M059J (cell line): ENCODE measurements at places on chromosomes 1 and 21.

- DNase-seq = no peak
Observed at GRCh38 chr1:28890435-28890834, 23.9 kb upstream of the EPB41 start.

GRCh38 chr1:44405798-44406736, 1.0 kb downstream of the RNF220 start:
- peak; percentile 36 for DNase-seq

DNA sequence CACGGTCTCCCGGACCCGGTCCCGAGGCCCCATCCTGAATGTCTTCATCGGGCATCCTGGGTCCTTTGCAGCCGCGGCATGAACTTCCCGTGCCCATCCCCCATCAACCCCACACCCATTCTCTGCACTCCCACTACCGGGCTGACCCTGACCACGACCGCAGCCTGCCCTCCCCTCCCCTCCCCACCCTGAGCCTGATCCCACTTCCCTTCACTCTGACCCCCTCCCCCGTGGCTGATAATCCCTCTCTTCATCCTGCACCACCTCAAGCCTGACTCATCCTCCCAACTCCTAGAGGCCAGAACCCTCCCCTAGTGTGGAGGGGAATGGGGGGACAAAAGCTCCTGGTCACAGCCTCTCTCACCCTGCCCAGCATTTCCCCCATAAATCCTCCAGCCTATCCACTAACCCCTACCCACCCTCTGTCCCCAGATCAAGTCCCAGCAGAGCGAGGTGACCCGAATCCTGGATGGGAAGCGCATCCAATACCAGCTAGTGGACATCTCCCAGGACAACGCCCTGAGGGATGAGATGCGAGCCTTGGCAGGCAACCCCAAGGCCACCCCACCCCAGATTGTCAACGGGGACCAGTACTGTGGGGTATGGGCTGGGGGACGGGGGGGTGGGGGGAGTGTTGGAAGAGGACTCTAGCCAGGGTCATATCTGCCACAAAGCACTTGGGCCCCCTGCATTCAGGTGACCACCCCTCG, 602 bp downstream of the SH3BGRL3 start:
- DNase-seq = peak; percentile 85

- peak; percentile 0 for DNase-seq
Observed at GRCh38 chr1:105664495-105664894, 1392.0 kb upstream of the PRMT6 start.

DNA sequence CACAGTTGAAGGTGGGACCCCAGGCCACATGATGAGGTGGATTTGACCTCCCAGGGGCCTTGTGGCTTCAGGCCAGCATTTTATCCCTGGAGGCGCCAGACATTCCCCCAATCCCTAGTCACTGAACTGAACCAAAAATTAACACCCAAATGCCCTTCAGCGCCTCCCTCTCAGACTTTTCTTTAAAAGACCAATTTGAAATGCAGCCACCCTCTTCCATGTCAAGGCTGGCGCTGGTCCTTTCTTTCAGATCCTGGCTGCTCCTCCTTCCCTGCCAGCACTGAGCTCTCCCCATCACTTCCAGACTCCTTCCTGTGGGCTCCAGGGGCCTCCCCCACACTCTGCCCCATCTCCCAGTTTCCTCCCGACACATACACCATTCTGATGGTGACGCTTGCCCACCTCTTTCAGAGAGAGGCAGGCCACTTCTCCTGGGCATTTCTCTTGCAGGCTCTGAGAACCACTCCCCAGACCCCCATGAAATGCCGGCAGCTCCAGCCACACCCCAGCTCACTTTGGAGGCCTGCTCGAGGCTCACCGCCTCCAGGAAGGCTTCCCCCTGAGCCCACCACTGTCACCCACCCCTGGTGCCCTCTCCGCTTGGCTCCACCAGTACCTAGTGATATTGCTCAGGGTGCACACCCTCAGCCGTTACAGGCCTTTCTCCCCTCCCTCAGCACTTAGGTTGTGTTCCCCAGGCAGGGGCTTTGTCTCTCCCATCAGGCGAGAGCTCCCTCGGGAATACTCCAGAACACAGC, 27.0 kb downstream of the NAV1 start:
- DNase-seq = no peak

GRCh38 chr1:155241841-155242264, 13.4 kb downstream of the ENTREP3 start:
- DNase-seq = no peak

DNA sequence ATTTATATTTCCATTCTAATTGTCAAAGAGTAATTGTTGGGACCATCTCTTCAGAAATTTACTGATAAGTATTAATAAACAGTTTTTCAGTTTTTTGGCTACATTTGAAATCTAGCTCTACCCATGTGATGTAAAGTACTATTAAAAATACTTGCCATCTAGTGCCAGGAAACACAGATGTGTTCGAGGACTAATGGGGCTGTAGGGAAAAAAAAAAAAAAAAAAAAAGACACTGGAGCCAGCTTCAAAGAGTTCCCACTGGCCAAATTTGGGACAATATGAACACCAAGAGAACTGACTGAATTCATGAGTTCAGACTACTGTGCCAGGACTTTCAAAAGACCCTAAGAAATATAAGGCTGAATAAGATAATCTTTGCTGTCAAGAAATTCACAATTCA, 65.2 kb upstream of the GFI1 start:
- no peak for DNase-seq

- DNase-seq = no peak
Observed at GRCh38 chr1:104807590-104807989, 1057.9 kb downstream of the AMY1C start.

DNA sequence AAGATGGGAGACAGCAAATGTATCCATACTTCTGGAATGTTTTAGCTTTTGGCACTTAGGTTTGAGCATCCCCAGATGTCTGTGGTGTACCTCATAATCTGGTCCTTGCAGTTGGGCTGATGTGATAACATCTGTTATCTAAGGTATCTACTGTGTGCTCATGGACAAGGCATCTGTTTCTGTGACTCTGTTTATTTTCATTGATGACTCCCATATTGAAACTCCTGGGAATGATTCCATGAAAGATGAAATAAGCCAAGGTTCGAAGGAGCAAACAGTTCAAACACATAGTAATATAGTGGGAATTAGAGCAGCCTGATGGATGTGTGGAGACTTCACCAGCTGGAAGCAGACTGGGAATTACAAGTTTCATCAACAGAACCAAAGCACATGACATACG, 20.7 kb upstream of the TRIM45 start:
- peak; percentile 69 for DNase-seq

- no peak for DNase-seq
Observed at GRCh38 chr1:237258871-237259270, 216.9 kb downstream of the RYR2 start.

- no peak for DNase-seq
Observed at GRCh38 chr1:111198836-111199235, 1.6 kb downstream of the DENND2D start.

DNA sequence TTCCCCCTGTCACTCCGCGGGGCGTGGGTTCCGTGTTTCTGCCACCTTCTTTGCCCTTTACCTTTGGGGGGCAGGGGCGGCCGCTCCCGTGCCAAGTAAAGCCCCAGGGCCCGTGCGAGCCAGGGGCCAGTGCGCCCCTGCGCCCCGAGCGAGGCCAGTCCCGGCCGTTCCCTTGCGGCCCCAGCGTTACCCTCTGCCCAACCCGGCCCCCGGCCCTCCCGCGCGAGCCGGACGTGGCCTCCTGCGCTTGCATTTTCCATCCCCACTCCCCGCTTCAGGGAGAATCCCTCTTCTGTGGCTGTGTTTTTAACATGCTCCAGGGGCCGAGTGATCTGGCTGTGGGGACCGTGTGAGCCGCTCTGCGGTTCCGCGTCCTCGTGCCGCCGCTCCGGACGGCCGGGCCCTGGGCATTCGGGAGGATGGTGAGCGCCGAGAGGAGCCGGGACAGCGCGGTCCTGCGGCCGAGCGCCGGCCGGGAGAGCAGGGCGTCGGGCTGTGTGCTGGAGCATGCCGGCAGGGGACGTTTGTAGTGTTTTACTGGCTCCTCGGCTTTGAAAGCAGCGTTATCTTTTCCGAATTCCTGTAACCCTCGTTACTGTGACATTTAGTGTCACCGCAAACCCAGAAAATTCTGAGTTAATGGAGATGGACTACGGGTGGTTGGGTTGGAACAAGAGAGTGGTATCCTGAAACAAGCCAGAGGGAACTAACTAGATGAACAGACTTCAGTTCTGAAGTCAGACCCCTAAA, 1.0 kb downstream of the GALNT2 start:
- peak; percentile 35 for DNase-seq

DNA sequence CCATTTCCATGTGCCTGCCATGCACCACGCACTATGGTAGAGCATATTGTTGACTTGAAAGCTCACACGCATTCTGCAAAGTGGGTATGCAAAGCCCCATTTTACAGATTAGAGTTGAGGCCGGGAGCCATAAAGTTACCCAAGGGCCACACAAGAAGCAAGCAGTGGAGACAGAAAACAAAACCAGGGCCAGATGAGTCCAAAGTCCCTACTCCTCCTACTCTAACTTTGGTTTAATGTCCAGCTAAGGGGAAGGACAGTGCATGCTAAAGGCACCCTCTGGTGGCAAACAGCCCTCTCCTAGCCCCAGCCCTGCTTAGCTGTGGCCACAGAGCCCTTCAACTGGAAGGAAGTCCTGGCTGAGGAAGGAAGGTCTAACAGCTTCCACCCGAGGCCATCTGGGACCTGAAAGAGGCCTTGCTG, 74.9 kb downstream of the SLC66A1 start:
- no peak for DNase-seq

- DNase-seq = no peak
Observed at GRCh38 chr1:83849191-83850061, 149.5 kb downstream of the TTLL7 start.

GRCh38 chr1:205301205-205301821, 20.2 kb downstream of the NUAK2 start:
- peak; percentile 96 for DNase-seq

DNA sequence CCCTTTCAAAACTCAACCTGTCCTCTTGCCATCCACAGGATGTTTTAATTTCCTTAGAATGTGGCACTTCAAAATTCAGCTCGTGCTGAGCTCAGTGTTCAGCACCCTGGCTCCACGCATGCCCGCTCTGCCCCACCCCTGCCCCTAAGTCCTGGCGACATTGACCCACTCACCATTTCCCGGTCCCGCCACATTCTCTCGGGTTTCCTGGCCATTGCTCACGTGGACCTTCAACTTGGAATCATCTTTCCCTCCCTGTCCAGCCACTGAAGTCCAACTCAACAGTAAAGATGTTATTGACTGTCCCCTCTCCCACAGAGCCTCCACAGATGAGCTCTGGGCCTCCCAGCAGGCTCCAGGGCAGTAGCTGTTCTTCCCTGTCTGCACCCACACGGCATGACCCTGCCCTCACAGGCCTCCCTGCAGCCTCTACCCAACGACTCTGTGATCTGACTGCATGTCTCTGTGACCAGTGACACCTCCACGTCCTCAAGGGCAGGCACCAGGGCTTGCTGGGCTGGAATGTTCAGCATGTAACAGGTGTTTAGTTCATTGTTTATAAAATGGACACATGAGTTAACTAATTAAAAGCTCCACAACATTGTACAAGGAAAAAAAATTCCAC, 53.8 kb downstream of the ITPKB start:
- no peak for DNase-seq

- DNase-seq = peak; percentile 61
Observed at GRCh38 chr1:197336571-197336970, 68.5 kb downstream of the CRB1 start.

- no peak for DNase-seq
Observed at GRCh38 chr21:45543710-45544448, 1.6 kb upstream of the SLC19A1 start.

- peak; percentile 65 for DNase-seq
Observed at GRCh38 chr1:154546264-154547063, 12.0 kb downstream of the UBE2Q1 start.

DNA sequence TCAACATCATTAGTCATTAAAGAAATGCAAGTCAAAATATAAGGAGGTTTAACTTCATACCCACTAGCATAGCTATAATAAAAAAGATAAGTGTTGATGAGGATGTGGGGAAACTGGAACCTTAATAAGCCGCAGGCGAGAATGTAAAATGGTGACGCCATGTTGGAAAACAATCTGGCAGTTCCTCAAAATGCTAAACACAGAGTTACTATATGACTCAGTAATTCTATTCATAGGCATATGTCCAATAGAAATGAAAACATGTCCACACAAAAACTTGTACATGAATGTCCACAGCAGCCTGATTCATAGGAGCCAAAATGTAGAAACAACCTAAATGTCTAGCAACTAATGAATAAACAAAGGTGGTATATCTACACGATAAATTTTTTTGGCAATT, 23.2 kb downstream of the DDX59 start:
- no peak for DNase-seq

DNA sequence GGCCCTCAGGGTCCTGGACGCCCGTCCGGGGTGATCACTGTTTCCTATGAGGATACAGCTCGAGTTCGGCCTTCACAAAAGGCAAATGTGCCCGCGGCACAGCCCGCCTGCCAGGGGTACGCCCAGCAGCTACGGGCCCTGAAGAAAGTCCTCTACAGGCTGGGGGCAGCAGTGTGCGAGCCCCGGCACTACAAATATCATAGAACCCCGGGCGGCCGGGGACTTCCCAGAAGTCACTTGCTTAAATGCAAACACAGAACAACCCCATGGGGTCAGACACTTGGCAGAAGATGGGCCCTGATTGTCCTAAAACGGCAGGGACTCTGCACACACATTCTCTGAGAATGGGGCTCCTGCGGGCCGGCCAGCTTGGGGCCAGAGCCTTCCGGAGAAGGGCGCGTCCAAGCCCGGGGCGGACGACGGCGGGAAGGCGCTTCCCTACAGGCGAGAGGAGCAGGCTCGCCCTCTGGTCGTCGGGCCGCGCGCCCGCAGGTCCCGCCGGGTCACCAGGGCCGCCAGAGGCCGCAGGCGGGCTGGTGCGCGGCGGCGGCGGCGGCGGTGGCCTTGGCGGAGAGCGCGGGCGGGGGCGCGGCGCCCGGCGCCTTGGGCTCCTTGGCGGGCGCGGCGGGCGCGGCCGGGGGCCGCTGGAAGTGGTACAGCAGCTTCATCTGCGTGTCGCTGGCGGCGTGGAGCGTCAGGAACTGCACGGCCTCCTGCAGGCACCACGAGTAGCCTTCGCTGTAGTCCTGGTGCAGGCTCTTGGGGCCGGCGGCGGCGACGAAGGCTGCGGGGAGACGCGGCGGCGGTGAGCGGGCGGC, 888 bp downstream of the HES5 start:
- no peak for DNase-seq

GRCh38 chr1:145979746-145980456, 15.4 kb downstream of the POLR3GL start:
- DNase-seq = peak; percentile 55

- peak; percentile 80 for DNase-seq
Observed at GRCh38 chr1:8155528-8156186, 129.5 kb upstream of the ERRFI1 start.

- DNase-seq = peak; percentile 37
Observed at GRCh38 chr1:5477716-5478115, 514.5 kb downstream of the NPHP4 start.

DNA sequence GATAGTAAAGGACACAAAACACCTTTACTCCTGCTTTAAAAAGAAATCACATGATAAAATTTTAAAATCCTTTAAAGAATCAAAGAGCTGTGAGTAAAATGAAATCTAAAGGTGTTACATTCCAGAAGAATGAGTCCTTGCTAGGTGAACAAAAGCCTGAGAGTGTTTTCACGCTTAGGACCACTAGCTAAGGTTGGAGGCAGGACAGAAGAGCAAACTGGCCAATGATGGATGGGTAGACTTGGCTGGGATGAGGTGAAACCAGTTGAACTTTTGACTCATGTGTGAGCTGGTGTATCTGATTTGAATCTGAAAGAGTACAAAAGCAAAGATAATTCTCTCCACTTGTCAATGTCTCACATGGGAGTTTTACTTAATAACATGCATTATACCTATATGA, 35.1 kb downstream of the CATSPERE start:
- no peak for DNase-seq

- DNase-seq = no peak
Observed at GRCh38 chr1:24410750-24411149, 2.8 kb downstream of the STPG1 start.
